ENCODE measurements at places on chromosomes 1 and 21.
A peak's percentile ranks its signal among the peaks of the same experiment; 100 is the strongest.

- no peak for DNase-seq
Measured at GRCh38 chr1:24555591-24556413, at the start of gene NCMAP. Gene NCMAP, plus strand, starts transcription at chr1:24556087. Its CDS starts 39,344 bp downstream, at chr1:24595431.

DNA sequence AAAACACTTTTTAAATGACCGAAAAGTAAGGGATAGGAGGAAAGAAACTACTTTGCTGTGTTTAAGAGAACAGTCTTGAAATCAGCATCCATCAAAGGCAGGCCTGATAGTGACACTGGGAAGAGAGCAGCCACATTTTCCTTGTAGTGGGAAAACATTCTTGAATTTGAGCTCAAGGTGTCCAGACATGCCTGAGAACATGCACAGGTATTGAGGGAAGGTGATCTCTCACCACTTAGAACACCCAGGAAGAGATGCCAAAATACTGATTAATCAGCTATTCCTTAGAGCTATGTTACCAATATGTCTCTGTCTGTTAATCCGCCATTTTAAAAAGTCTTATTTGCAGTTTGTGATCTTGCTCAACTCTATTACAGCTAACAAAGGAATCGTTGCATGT is 25.9 kb downstream of the IL12RB2 start:
- DNase-seq = no peak

DNA sequence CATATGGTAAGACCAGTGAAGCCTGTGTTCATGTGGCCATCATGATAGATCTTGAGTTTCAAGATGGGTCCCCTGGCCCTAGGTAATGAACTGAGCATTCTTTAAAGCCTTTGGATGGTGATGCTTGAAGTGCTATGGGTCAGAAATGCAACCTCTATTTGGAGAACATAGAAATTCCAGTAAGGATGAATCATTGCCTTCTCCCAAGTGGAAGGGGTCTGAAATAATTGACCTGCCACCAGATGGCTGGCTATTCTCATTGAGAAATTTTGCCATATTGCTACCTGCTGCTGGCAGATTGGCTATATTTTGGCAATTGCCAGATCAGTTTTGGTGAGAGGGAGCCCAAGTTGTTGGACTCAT is 739 bp upstream of the IFI6 start:
- no peak for DNase-seq

DNA sequence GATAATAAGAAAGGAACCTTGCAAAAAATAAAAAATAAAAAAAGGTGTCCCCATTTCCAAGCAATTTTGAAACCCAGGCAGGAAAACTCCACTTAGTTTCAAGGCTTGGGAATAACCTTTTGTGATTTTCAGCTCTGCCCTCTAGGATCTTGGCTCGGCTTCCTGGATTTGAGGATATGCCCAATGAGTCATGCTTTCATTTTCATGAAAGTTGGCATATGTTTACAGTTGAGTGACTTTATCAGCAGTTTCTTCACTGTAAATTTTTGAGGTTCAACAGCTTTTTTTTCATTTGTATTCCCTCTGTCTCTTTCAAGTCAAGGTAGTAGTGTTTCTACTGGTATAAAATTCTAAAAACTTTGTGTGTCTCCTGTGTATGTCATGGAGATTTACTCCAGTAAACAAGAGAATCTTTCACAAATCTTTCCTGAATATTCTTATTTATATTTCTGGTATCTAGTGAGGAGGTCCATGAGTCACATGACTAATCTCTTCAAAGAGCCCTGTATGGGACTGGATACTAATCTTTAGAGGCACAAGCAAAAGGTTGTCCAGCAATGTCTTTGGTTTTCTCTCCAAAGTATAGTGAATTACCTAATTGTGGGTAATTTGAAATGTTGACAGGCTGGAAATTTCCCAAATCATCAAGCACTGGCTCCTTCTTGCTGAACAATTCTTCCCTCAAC is 335.3 kb downstream of the BRINP2 start:
- no peak for DNase-seq

- peak; percentile 53 for DNase-seq
Measured at GRCh38 chr1:67135354-67135753, 584 bp upstream of the C1orf141 start.

- peak; percentile 92 for DNase-seq
Measured at GRCh38 chr1:36321119-36321951, 2.1 kb downstream of the EVA1B start.

- DNase-seq = peak; percentile 52
Measured at GRCh38 chr21:25573409-25574206, 33.7 kb downstream of the MRPL39 start.

DNA sequence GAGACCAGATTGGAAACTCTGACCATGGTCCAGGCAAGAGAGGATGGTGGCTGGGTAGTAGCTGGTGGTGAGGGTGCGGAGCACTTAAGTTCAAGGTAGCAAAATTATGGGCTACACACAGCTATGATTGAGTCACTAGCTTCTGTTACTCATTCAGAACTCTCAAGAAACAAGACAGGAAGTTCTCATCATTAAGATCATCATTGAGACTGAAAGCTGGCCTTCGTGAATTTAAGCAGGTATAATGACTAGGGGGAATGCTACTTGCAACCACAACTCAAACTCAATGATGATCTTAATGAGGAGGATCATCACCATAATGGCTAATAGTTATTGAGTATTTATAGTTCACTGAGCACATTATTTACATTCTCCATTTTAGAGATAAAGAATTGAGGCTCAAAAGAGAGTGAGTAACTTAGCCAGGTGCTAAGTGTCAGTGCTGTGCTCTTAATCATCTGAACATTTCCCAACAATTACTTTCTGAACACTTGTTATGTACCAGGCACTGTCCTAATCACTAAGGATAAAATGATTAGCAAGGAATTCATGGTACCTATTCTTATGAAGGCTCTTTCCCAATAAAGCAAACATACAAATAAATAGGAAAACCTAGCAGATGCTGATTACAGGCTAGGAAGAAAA is 286.3 kb upstream of the C1orf105 start:
- no peak for DNase-seq

- peak; percentile 36 for DNase-seq
Measured at GRCh38 chr1:43671626-43672330, 21.8 kb downstream of the KDM4A start.

GRCh38 chr1:8408151-8408839 is 90.4 kb downstream of the SLC45A1 start:
- peak; percentile 76 for DNase-seq

DNA sequence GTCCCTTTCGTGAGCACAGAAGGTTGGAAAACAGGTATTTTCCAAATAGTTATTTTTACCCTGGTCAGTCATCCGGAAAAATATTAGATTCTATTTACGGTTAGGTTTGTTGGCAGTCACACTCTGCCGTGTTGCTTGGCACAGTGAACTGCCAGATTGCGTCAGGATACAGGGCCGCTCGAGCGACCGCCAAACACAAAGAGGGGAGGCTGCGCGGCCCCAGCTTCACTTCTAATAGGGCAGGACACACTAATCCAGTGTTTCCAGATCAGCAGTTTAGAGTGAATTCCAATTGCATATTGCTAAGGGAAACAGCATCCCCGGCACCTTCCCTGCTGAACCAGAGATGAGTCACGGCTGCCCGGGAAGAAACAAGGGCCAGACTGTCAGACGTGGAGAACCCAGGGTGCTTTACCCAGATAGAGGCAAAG is 22.9 kb downstream of the UMODL1 start:
- DNase-seq = peak; percentile 90

GRCh38 chr1:2132222-2133038 is 62.1 kb downstream of the FAAP20 start:
- no peak for DNase-seq

DNA sequence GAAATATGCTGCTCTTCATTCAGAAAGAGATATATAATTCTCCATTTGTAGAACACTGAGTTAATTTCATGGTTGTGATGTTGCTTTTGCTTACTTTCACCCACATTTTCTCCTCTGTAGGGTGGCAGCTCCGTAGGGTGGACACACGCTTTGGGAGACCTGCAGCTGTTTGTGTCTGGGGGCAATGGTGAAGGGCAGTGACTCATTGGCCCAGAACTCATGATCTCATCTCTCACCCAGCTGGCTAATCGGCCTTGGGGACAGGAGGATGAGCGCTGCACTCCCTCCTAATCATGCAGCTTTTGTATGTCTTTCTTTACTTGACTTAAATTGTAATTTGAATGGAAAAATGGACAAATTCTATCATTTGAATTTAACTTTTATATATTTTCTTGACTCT is 9.6 kb downstream of the DISC1 start:
- DNase-seq = no peak

GRCh38 chr1:41379738-41380130 is 18.5 kb downstream of the FOXO6 start:
- no peak for DNase-seq

DNA sequence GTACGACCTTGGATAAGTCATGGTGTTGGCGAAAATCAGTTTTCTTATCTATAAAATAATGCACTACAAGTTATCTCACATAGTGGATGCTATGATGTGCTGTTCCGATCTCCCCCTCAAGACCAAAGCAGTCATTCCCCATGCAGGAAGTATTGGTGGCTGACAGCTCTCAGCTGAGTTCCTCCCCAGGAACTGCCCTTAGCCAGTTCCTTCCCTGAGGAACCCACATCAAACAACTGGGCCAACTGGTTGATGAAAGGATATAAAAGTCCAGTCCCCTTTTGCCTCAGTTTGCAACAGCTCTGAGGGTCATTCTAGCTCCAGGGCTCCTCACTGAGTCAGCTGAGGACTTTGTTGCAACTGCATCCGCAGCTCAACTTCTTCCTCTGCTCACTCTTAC is 16.1 kb upstream of the SLAMF1 start:
- no peak for DNase-seq
